ENCODE measurements at places on chromosomes 5 and 9.

GRCh38 chr5:194102-194501, 2.8 kb downstream of the LRRC14B start:
- no peak for DNase-seq

DNA sequence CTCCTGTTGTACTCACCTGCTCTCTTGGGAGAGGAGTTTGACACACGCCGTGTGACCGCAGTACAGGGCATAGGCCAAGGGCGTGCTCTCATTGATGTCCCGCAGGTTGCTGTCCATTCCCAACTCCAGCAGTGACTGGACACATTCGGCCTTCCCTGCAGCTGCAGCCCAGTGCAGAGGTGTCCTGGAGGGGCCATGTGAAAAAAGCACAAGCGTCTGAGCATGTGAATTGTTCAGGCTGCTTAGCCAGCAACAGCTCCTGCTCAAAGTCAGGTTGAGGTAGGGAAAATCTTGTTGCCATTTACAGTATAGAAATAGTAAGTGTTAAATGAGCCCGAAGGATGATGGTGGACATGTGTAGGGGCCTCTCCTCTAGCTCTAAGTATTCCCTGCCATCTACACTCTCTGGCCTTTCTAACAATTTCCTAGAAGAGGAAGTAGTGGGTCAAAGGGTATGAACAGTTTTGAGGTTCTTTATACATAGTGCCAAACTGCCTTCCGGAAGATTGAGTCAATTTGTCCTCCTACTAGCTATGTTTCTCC, 116.5 kb downstream of the ANKRD55 start:
- no peak for DNase-seq

GRCh38 chr9:113805486-113806132, 70.5 kb upstream of the ZNF618 start:
- no peak for DNase-seq

DNA sequence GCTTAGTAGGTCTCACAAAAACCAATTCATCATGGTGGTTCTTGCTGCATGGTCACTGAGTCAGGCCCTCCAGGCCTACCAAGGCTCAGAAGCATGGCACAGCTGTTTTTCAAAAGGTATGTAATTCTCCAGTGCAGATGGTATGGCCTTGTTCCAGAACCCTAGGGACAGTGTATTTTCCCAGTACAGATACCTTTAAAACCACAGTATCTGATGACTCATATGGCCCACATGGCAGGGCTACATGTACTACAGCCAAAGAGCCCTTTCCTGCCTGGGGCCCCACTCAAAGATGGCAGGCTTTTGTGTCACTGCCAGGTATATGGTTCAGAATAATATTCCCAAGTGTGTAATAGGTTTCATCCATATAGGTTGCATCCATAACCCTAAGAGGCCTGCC, 16.5 kb downstream of the CSF2 start:
- DNase-seq, result no peak

GRCh38 chr5:164354139-164354751, 848.8 kb downstream of the MAT2B start:
- no peak for DNase-seq

DNA sequence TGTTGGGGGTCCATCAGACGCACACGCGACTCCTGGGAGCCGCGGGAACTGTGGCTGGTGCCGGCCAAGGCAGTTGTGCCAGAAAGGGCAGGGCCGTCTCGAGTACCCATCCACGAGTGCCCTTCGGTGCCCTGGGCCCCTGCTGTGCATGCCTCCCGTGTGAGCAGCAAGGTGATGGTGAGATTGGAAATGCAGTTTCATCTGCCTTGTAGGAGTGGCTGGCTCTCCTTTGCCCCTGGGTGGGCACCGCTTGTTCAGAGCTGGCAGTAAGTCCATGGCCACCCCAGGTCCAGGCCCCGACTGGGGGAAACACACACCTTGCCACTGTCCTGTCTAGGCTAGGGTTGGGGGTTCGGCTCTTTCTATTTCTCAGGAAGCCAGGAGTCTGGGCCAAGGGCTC, 5.7 kb downstream of the NKD2 start:
- DNase-seq, result no peak

DNA sequence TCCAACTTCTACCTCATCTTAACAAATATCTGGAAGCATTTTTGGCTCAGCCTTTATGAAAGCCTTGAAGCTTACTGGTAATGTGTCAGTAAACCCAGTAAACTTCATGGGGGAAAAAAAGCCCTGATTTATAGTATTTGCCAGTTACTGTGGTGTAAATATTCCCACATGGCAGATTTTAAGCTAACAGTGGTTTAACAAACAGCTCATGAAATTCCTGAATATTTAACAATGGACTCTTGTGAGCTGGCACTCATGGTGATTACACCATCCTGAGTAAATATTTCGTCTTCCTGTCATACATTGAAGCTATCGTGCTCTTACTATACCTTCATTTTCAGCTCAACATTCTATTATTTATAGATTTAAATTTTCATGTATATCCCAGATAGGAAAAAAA, 57.0 kb upstream of the ACOT12 start:
- no peak for DNase-seq

- DNase-seq, result no peak
Measured at GRCh38 chr9:97807681-97808080, 45.3 kb upstream of the FOXE1 start.

GRCh38 chr9:121059998-121060636, 10.0 kb upstream of the C5 start:
- DNase-seq, result no peak

GRCh38 chr5:8606231-8606630, 737.3 kb downstream of the MTRR start:
- no peak for DNase-seq

DNA sequence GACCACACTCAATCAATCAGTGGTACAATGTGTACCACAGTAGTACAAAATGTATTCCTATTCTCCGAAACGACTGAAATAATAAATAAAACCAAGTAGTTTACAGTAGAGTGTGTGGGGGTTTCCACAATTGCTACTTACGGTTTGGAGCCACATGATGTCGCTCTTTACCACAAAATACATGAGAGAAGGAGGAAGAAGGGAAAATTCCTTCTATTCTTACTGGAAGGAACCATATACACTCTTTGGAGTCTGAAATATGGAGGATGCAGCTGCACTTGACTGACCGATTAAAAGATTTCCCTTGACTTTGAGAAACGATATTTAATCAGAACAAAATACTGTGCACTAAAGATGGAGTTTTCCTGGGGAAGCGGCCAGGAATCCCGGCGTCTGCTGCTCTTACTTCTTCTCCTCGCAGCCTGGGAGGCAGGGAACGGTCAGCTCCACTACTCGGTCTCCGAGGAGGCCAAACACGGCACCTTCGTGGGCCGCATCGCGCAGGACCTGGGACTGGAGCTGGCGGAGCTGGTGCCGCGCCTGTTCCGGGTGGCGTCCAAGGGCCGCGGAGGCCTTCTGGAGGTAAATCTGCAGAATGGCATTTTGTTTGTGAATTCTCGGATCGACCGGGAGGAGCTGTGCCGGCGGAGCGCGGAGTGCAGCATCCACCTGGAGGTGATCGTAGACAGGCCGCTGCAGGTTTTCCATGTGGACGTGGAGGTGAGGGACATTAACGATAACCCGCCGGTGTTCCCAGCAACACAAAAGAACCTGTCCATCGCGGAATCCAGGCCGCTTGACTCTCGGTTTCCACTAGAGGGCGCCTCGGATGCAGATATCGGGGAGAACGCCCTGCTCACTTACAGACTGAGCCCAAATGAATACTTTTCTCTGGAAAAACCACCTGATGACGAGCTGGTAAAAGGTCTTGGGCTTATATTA, at the start of gene PCDHA4:
Gene PCDHA4 (plus strand): TSS at position 235 of the 942 bp plus-strand sequence.
- no peak for DNase-seq

- DNase-seq, result no peak
Measured at GRCh38 chr9:121434969-121435368, 64.7 kb downstream of the GGTA1 start.
